Activated CD8-positive, alpha-beta memory T cell treated with anti-CD3 and anti-CD28 coated beads for 4 hours (primary cell): ENCODE measurements at places on chromosomes 12 and 14.

DNA sequence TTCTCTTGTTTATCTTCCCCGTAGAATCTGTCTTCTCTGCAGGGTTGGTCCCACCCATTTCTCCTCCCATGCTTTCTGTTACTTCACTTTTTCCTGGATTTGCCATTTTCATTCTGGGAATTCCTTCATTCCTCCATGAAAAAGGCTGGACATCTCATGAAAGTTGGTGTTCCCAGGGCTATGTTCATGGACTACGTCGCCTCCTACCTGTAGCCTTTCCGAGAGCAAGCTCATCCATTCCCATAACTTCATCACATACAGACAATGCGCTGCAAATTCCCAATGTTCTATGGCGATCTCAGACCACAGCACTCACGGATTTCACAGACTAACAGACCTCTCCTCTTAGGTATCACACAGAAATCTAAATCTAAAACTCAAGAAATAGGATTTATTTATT is 217.1 kb downstream of the EXOC5 start:
- DNase-seq, result no peak

DNA sequence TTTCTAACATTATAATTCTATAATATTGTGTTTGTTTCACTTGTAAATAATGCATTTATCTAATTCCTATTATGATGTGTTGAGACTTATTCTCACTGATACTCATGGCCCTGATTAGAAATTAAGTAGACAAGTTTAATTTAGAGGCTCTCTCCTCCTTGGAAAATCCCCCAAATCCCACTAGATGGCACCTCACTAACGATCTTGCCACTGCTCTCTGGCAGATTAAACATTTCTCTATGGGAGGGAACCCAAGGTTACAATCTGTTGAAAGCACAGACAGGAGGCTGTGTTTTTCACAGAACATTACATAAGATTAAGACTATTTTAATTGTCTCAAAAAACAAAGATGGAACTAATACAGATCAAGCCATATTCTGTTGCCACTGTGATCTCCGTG is 318.7 kb downstream of the LRFN5 start:
- no peak for DNase-seq

- DNase-seq, result no peak
These were observed 84.7 kb upstream of the FERMT2 start for GRCh38 chr14:53035336-53036210.

DNA sequence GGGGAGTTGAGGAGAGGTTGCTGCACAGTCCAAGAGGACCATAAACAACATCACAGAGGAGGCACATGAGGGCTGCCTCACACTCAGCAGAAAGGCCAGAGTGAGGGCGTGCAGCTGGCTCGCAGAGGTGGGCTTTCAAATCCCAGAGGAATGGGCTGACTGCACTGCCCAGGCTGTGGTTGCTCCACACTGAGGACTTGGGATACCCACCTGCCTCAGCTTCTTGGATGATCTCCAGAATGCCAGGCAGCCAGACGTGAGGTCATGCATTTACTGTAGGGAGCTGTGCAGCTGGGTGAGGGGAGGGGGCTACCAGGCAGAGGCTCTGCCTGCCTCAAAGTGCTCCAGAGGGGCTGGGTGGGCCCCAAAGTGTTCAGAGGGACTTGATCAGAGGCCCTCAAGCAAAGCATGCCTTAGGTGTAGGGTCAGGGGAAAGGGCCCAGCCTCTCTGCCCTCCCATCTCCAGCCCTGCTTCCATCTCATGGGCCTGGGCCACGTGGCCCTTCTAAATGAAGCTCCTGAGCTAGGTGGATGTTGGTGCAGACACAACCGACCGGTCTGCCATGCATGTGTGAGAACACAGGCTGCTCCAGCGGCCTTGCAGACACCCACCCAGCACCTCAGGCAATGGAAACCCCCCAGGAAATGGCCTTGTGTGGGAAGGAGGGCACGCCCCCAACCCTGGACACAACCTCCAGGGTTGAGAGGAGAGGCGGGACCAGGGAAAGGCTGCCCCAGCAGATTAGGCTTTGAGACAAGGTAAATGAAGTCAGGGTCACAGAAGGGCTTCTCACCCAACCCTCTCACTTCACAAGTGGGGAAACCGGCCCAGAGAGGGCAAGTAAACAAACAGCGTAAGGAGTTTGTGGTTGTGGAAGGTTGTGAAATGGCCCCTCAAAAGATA is 90.8 kb downstream of the NTF3 start:
- no peak for DNase-seq

DNA sequence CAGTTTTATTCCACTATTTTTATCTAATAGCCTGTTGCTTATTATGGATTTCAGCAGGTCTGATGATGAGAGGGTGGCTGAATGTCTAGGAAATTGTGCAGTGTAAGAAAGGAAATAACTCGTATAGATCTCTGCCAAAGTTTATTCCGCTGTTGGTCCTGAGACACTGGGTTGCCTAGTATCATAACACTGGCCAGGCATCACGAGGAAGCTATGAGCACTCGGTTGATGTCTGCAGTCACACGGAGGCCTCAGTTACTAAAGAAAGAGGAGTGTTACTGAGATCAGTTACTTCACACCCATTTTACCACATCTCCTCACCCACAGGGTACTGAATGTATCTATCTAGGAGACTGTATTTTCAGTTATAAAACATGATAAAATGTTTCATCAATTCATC is 21.9 kb downstream of the BHLHE41 start:
- no peak for DNase-seq
